NCI-H1092 treated with DMSO at 0.1 percent for 48 hours (cell line): ENCODE measurements at places on chromosomes 6 and 20.

DNA sequence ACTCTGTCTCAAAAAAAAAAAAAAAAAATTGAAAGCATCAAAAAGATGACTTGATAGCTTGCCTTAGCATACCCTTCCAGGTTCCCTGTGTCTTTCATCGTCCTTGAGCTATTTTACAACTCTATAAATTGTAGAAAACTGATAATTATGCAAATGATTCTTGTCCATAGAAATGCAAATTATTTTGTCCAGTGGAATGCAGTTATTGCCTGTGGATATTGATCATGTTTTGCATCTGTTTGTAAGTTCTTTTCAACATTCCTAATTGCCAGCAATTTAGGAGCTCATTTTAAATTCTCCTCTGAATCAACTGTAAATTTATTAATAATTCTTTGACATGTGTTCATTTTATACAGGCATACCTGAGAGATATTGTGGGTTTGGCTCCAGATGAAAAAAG, 7.1 kb upstream of the ATP9A start:
- DNase-seq: no peak

GRCh38 chr6:4451081-4451480, 315.7 kb upstream of the ECI2 start:
- no peak for DNase-seq

- DNase-seq: no peak
These were observed 41.4 kb downstream of the SCAND1 start for GRCh38 chr20:35912881-35913280.

DNA sequence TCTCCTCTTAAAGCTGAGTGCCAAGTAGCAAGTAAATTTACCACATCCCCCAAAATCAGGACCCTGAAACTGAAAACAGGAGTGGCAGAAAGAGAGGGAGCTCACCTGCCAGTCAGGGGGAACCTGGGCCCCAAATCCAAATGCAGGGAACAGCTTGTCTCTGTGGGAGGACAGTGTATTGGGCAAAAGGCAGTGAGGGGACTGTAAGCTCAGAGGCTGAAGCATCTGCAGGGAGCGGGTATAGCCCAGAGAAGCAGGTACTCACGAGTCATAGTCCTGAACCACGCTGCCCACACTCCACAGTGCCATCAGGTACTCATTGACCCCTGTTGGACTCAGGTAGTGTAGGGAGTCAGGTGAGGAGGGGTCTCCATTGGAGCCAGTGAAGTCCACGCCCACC, 15.0 kb downstream of the SPAG4 start:
- DNase-seq: no peak

DNA sequence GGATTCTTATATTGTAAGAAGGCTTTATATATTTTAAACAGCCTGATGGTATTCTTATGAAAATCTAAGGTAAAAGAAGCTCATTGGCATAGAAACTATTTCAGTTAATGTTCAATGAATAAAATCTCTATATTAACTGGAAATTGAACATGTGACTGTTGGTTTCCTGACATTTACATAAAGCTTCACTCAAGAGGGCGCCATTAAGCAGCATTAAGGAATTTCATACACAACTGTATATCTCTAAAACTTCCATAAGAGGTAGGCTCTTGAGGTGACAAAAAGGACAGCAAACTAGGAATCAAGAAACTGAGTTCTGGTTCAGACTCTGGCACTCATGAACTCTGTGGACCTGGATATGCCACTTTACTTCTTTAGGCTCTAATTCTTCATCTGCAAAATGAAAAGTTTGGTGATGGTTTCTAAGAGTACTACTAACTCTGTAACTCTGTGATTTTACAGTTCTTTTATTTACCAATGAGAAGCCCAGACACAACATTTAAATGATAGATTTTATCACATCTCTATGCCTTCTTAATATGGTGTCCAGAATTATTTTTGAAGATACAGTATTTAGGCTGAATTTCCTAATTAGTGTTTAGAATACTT, 147.5 kb downstream of the FLRT3 start:
- DNase-seq: peak; percentile 17

DNA sequence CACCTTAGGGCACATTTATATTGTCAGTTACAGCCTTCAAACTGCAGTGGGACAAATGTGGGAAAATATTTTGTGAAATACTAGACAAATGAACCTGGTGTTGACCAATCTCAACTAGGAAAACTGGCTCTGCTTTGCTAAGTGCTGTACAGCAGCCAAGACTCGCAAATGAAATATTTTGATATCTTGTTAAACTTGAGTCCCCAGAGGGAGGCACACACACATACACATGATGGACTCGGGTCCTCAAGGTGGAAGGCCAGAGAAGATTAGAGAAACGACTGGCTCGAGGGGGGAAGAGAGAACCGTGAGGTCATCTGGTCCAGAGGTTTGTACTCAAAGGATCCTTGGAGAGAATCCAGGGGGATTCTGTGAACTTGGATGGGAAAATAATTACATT, 67.3 kb upstream of the JAG1 start:
- DNase-seq: no peak

- DNase-seq: no peak
These were observed 271.3 kb upstream of the BTBD3 start for GRCh38 chr20:11646359-11646758.

- peak; percentile 59 for DNase-seq
These were observed 118.3 kb downstream of the RALGAPA2 start for GRCh38 chr20:20594171-20594530.

GRCh38 chr6:1088492-1089001, 223.4 kb upstream of the FOXQ1 start:
- DNase-seq: no peak

DNA sequence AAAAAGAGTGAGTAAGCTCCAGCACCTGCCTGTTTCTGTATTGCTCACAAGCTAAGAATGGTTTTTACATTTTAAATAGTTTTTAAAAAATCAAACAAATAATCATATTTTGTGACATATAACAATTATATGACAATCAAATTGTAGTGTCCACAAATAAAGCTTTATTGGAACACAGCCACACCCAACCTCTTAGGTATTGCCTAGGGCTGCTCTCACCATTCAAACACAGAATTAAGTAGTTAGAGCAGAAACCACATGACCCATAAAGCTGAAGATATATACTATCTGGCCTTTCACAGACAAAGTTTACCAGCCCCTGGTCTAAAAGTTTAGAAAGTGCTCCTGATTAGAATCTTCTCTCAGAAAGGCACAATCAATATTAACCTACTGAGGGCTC, 11.2 kb downstream of the TNFRSF21 start:
- DNase-seq: no peak

- DNase-seq: no peak
These were observed 47.4 kb downstream of the STK38 start for GRCh38 chr6:36499918-36500317.

DNA sequence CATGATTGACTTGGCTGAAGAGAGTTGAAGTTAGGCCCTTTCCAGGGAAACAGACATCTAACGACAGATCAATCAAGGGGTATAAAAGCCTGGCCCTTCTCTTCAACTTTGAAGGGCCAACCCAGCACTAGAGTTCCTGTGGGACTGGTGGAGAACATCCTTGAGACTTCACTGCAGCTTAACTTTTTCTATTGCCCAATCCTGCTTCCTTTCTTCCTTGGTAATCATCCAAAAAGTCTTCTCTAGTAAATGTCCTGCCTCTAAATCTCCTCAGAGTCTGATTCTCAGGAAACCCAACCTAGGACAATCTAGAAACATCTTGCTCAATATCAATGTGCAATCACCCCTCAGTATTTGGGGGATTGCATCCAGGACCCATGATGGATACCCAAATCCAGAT, 1.9 kb downstream of the MKKS start:
- DNase-seq: no peak

- no peak for DNase-seq
These were observed 1.1 kb downstream of the TULP1 start for GRCh38 chr6:35511562-35511941.

DNA sequence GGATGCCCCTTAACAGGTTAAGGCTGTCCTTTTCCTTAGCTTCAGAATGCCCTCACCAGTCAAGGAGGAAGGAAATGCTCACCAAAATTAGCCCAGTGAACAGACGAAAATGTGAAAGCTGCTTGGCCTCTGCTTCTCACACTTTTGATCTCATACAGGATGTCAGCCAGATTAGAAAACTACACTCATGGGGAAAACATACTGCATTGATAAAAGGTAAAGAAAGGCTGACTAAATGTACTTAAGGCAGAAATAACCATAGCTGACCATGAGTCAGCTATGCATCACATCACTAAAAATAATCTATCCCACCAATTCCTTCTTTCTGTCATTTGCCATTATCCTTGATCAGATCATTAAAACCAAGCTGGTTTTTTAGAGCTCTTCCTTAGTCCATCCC, 198.4 kb upstream of the TENT5A start:
- no peak for DNase-seq

DNA sequence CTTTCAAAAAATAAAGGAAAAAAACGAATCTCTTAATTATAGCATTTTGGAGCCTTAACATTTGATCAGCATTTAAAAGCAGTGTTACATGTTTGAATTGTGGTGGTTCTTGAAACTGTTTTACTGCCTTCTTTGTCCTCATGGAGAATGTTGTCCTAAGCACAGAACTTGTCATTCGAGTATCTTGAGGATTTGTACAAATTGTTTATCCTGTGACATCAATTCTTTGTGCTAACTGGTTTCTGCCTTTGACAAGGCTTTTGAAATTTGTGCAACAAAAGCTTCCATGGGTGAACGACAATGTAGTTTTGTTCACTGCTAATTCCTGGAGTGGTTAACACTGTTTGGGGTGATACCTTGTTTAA, 130.8 kb downstream of the SCAF8 start:
- no peak for DNase-seq

DNA sequence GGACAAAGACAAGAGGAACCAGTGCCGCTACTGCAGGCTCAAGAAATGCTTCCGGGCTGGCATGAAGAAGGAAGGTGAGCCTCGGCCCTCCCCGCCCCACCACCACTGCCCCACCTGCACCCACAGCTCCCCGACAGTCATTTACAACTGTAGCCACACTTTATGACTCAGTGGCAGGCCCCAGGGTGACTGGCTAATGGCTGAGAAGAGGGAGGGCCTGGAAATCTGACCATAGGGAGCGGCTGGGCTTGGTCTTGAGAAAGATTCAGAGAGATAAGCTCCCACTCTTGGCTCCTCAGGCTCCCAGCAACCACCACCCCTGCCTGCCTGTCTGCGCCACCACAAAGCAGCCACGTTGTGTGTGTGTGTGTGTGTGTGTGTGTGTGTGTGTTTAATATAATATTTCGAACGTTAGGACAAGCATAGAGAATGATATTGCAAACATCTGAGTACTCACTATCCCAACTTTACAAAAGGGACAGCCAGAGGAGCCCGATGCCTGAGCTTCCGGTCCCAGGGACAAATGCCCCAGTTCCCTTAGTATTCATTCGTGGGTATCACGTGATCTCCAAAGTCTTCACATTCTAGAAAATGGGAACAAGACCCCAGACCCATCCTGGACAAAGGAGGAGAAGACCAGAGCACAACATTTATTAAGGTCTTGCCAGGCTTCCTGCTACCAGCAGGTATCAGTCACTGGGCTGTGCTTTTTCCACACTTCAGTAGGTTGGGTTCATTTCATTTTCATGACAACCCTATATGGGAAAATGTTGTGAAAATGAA, 52.1 kb downstream of the HNF4A start:
- DNase-seq: no peak

DNA sequence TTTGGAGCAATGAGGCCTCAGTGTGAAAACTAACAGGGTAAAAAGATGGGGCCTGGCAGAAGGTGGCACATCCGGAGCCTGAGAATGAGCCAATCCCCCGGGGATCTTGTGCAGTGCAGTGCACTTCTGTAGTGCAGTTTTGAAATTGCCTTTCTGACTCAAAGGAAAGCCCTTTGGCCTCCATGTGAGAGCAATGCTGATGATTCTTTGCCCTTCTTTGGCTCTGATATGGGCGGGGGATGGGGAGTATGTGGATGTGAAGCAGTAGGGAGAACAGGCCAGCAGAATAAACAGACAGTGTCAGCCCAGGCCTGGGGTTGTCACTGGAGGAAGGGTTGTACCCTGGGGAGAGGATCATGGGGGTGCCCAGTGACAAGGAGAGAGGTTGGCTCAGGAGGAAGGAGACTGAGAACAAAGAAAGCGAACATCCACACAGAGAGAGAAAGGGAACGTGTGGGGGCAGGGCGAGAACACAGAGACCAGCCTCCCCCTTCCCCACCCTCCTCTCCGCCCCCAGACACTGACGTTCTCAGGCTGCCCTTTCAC, 351.2 kb downstream of the CDC5L start:
- no peak for DNase-seq

DNA sequence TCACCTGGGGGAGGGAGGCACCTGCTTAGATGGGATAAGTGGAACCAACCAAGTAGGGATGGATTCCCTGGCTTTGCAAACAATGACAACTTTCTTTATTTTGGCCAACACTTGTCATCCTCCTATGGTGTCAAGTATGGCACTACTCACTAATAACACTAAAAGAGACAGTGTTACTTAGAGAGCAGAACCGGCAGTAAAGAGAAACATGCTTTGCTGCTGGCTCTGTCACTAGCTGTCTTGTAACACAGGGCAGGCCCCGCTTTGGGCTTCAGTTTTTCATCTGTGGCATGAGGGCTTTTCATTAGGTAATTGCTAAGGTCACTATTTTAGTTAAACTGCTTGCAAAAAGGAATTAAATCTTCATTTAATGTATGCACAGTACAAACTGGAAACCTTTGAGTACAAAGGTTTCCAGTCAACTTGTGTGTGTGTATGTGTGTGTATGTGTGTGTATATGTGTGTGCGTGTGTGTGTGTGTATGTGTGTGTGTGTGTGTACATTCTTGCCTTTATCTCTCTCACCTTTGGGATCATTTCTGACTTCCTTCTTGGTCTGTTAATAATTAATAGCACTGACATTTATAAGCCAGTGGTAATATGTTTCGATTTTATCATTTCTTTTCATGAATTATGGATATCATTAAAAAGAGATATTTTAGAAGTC, 64.7 kb downstream of the BTBD3 start:
- no peak for DNase-seq

DNA sequence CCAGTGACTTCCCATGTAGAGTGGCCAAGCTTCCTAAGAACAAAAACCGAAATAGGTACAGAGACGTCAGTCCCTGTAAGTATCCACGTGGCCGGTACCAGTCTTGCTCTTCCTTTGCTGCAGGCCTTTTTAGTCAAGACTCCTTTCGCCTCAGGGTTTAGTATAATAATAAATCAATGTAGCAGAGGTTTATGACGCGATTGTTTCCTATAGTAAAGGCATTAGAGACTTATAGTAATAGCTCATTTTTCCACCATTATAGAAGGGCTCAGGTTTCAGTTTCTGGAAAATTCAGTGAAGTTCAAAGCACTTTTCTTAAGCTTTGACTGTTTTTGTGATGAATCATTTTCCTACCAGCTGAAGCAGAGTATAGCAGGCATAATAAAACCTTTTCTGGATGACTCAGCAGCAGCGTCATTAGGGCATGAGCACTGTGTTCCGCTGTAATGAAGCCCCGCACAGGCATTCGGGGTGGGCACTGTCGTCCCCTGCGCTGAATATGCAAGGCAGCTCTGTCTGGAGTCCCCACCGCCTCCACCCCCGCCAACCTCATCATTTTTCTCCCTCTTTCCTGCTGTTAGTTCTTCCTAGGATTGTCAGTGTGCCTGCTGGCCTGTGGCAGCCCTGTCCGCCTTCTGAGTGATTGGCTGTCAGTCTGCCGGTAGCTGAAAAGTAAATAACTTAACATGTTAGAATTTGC, 51.3 kb downstream of the PTPN1 start:
- no peak for DNase-seq

GRCh38 chr20:18225632-18226031, 62.7 kb upstream of the ZNF133 start:
- no peak for DNase-seq
